ENCODE measurements at places on chromosomes 7 and 10.

DNA sequence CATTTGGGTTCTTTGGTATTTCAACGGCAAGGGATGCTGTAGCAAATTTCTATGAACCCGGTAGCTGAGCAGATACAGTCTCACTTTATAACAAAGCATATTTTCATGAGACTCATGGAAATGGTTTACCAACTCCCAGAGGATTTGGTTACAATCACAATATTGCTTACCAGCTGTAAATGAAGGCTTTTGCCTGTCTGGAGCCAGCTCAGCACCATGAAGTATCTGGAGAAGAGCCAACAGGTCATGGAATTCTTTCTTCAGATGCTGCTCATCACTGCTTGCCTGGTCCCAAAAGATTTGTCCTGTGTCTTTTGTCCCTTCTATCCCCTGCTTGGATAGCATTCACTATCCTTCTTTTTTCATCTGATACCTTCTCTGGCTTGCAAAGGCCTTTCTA is 316.9 kb upstream of the PHYHIPL start:
- DNase-seq: no peak

GRCh38 chr10:83153714-83154113 is 985.6 kb upstream of the GHITM start:
- no peak for DNase-seq

GRCh38 chr7:2571409-2571808 is 12.6 kb downstream of the IQCE start:
- no peak for DNase-seq

DNA sequence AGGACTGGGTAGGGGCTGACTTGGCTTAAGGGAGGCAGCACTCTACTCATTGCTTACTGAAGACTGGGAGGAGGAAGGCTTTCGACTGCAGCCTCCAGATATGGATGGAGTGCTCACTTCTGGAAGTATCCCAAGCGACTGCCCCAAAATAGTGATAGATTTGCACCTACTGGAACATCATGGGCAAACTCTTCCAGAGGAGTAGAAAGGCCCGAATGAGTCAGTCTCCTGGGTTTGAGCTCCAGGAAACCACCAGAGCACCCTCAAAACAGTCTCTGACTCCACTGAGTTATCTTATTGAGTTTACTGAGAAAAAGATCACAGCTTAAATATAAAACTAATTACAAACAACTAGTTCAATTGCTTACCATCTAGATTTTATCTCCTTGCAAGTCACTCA is 37.2 kb upstream of the PDLIM1 start:
- DNase-seq: no peak

GRCh38 chr10:132410056-132410778 is 13.2 kb downstream of the PWWP2B start:
- DNase-seq: no peak

Data from AG08396 (cell line).